HEK293T (cell line): ENCODE measurements at places on chromosomes 2 and 18.

- no peak for DNase-seq
These were observed 111.1 kb downstream of the ACOXL start for GRCh38 chr2:110843496-110843895.

- no peak for DNase-seq
These were observed 41.4 kb upstream of the CTDP1 start for GRCh38 chr18:79637921-79638909.

DNA sequence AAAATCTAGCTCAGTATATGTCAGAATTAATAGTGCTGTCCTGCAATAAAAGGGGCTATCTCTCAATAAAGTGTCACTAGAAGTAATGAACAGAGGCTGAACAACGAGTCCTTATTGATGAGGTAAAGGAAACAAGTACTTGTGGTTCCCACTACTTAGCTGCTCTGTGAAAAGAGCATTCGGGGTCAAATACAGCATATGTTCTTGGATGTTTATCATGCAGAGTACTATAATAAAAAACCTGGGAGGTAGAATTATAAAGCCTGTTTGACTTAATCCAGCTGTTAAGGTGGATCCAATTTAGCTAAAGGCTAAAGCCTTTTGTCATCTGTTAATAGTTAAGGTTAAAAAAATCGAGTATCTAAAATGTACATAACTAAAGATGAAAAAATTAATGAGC is 32.4 kb downstream of the SLC35F5 start:
- no peak for DNase-seq

GRCh38 chr2:156147594-156148330 is 184.8 kb downstream of the NR4A2 start:
- DNase-seq = no peak

GRCh38 chr2:29749843-29750242 is 171.5 kb downstream of the ALK start:
- no peak for DNase-seq

- no peak for DNase-seq
These were observed 52.1 kb upstream of the XPO1 start for GRCh38 chr2:61590214-61590613.

DNA sequence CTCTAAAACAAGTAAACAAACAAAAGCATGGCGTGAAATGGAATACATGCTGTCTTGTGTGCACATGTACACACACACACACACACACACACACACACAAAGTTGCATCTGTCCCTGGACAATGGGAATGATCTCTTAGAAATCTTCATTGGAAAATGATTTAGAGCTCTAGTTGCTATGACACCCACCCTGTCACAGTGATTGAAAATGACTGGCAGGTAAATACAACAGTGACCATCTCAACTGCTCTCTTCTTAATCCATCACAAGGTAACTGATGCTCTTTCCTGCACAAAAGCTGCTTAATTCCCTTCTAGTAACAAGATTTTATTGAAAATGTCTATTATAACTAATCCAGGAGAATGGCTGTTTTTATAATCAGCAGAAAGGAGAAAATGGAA is 1011.7 kb upstream of the GYPC start:
- DNase-seq = no peak

DNA sequence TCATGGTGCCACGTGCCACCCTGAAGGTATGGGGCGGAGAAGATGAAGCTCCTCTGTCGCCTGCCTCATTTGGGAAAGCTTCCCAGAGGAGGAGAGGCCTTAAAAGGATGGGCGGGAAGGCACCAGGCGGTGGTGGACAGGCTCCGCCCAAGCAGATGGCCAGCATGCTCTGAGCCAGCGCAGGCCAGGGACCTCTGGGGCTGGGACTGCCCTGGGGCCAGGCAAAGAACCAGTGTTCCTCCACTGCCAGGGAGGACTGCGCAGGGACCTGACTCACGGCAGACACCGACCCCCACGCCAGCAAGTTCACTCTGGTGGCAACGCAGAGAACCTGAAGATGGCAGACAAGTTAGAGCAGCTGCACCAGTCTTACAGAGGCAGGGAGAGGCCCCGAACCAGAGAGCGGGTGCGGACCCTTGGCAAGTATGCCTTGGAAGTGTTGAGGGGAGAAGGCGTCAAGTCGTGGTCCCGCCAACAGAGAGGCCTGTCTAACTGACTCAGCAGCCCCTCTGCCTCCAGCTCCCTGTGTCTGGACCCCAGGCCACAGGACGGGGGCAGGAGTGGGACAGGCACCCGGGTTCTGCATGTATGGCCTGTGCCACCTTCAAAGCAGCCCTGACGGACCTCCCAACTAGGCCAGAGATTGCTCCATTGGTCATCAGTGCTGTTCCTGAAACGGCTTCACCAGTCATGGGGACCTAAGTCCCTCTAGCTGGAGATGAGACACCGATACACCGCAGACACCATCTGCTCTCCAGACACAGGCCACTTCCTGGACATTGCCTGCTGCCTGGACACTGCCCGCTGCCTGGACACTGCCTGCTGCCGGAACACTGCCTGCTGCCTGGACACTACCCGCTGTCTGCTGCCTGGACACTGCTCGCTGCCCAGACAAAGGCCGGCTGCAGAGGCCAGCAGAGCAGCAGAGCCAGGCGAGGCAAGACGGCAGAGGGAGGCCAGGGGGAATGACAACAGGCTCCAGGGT is 124.7 kb downstream of the HDAC4 start:
- DNase-seq = no peak
